ENCODE measurements at places on chromosomes 2 and 18.

- DNase-seq: no peak
Observed at GRCh38 chr2:151043484-151043883, 218.2 kb downstream of the RBM43 start.

DNA sequence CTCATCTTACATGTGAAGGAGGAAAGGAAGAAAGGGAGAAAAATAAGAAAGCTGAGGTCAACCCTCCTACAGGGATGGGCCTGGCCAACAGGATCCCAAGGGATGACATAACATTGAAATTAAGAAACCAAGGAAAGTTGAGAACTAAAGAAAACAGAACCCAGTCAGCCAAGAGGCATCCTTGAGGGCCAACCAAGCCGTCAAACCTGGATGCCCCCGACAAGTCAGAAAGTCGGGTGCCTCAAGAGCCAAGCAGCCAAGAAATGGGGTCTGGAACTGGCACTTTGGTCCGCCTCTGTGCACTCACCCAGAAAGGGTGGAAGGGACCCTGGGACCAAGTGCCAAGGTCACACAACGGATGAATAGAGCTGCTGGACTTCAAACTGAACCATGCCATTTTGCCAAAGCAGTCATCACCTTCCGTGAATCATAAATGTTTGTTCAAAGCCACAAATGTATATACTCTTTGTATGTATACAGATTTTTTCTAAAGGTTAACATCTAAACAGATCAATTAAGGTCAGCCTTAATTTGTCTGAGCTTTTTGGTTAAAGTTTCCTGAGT lies 27.0 kb upstream of the PTPN4 start:
- DNase-seq: no peak

DNA sequence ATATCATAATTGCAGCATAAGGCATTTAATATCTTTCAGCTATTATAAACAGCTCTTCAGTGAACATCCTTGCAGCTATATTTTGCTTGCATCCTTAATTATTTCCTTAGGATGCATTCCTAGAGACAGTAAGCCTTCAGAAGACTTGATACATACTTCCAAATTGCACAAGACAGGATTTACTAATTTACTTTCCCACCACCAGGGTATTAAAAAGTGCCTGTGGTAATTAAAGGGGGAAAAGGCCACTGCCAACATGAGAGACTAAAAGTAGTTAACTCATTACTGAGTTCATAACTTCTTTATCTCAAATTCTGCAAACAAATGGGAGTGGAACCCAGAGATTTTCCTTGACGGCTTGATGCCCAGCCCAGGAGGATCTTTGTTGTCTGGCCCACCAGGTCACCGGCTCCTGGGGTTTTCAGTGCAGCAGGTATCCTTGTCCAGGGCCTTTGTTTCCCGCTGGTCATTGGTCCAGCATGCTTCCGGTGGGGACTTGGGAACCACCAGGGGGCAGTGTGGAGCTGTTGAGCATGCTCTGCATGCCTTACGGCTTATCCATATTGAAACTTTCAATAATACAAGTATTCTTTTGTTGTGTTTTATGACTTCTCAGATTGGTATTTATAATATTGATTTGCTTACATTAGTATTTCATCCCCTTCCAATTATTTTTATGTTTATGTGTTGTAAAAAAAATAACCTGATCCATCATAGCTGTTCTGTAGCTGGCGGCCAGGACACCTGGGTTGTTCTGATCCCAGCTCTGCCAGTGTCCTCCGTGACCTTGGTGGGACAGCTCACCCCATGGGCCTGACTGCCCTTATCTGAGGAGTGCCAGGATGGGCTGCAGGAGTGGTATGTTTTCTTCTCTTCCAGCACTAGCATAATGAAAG lies 61.4 kb downstream of the TGOLN2 start:
- peak; percentile 12 for DNase-seq

GRCh38 chr2:126244937-126245336 lies 411.0 kb upstream of the GYPC start:
- DNase-seq: no peak

DNA sequence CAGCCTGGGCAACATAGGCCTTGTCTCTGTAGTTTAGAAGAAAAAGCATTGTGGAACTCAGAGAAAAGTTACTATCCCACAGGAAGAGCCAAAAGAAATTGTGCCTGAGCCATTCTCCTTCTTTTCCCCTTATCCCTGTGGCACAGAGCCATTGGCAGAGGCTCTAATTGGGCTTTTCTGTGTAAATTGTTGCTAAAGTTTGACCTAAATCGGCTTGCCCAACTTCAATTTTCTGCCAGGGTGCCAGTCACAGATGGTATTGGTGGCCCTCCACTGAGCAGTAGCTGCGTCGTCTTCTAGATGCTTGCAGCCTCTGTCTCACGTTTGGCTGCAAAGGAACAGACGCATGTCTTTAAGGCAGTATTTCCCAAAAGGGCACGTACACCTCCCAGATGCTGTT lies 30.3 kb downstream of the ZNF532 start:
- DNase-seq: no peak

GRCh38 chr2:123045713-123046112 lies 979.4 kb upstream of the CNTNAP5 start:
- DNase-seq: no peak

Data from activated CD8-positive, alpha-beta memory T cell treated with anti-CD3 and anti-CD28 coated beads for 1 hour (primary cell).